Brain (organoid and tissue), 16 donors: ENCODE measurements at places on chromosomes 16 and 17.

DNA sequence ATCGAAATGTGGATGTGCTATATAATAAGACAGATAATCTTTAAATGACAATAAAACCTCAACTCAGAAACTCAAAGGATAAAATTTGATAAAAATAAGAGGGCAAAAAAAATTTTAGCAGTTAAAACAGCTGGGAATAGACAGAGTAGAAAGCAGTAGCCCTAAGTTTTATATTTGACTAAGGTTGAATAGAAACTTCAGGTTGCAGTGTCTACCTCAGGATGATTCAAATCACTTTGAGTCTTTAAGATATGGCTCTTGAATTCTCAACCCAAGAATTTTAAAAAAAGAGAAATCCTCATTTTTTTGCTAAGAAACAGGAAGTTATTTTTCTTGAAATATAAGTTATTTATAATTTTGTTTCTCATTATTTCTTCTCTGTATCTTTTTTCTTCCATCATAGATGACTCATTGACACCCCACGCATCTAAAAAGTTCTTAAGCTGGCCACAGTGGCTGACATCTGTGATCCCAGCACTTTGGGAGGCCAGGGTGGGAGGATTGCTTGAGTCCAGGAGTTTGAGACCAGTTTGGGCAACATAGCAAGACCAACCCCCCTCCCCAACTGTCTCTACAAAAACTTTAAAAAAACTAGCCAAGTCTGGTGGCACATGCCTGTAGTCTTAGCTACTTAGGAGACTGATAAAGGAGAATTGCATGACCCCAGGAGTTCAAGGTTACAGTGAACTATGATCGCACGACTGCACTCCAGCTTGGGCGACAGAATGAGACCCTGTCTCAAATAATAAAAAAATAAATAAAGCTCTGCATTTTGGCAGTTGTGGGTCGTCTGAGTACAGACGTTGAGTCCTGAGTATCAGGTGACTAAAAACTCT is 23.9 kb downstream of the NFAT5 start:
- DNase-seq = no peak

GRCh38 chr16:46808997-46809396 is 22.0 kb downstream of the C16orf87 start:
- no peak for DNase-seq

DNA sequence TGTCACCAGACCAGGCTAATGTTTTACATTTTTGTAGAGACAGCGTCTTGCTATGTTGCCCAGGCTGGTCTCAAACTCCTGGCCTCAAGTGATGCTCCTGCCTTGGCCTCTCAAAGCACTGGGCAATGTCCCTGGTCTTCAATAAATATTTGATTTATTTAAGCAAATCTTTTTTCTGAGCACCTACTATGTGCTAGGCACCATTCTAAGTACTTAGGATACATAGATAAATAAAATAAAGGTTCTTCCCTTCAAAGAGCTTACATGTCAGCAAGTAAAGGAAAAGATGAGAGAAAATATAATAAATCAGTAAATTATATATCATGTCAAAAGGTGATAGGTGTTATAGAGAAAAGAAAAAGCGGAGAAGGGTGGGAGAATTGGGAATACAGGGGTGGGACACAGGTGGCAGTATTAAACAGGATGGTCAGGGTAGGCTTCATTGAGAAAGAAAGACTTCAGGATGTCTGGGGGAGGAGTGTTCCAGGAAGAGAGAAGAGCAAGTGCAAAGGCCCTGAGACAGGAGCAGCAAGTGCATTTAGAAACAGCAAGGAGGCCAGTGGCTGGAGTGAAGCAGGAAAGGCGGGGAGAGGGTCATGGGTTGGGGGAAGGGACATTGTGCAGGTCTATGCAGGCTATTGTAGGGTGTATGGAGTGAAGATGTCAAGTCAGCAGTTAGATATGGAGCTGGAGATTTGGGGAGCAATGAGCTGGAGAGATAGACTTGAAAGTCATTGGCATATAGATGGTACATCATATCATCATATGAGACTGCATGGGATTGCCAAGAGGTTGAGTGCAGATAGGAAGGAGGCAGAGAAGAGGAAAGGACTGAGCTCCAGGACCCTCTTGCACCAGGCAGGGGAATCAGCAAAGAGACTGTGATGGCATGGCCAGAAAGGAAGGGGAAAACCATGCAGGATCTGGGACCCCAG is 11.3 kb downstream of the ABCC3 start:
- DNase-seq = no peak

GRCh38 chr16:57245472-57246113 is 534 bp downstream of the ARL2BP start:
- DNase-seq = peak; percentile 6
